Brain microvascular endothelial cell (primary cell): ENCODE measurements at places on chromosomes 4 and X.

- DNase-seq = no peak
These were observed 157.4 kb downstream of the SPRY1 start for GRCh38 chr4:123553733-123554637.

DNA sequence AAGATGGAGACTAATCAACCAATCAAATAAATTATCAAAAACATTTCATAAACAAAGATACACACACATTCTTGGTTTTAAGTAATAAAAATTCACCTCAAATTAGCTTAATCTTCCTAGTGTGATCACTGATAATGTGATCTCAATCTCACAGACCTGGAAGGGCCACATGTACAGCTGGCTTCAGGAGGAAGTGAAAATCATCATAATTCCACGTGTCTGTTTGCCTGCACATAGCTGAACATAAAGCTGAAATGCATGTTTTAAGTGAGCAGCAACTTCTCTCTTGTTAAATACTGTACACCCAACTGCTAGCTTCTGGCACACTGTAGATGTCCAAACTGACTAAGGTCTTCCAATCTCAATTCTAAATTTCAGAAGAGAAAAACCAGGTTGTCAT is 53.8 kb downstream of the ARHGAP6 start:
- DNase-seq = no peak

DNA sequence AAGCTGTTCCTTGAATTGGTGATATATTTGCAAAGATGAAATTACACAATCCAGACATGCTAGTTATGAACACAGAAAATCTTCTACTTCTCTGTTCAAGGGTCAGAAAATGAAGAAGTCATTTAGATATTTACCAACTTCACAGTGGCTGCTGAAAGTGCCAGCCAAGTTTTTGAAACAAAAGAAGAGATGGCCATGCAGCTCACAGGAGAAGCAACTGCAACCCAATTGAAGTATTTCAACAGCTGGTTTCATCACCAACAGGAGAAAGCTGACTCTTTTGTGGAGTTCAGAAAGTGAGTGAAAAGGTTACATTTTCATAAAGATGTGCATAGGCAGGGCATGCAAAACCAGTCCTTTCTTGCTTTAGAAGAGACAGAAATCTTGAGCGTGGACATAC is 70.1 kb upstream of the LSM6 start:
- no peak for DNase-seq

DNA sequence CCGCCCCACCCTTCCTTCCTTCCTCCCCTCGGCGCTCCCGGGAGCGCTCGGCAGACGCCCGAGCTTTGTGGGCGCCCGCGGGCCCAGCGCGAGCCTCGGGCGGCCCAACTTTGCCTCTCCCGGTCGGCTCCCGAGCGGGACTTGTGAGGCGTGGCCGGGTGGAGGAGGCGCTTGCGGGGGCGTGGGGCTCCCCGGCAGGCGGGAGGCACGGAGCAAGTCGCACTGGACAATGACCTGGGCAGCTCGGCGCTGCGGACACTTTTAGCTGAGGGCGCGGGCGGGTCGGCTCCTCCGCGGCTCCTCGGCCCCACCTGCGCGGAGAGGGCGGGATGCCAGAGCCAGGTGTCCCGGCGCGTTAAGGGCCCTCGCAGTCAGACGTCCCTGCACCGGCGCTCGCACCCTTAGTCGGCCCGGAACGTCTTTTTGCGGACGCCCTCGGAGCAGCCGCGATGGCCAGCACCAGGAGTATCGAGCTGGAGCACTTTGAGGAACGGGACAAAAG is 385 bp downstream of the DCLK2 start:
- DNase-seq = no peak

DNA sequence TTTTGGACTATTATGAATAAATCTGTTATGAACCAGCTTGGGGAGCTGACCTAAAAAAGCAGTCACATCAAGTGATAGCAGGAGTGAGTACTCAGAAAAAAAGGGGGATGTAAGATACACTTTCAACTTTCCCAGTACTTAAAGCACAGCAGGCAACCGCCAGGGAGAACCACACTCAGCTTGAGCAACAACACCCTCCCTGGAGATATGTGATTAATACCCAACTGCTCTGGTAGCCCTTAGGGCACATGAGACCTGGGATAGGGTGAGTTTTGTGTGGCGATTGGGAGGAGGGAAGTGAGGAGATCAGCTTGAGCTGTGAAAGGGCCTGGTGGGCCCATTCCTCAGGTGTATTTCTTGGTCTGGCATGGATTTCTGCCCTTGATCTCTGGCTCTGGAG is 220.3 kb upstream of the SFRP2 start:
- no peak for DNase-seq

DNA sequence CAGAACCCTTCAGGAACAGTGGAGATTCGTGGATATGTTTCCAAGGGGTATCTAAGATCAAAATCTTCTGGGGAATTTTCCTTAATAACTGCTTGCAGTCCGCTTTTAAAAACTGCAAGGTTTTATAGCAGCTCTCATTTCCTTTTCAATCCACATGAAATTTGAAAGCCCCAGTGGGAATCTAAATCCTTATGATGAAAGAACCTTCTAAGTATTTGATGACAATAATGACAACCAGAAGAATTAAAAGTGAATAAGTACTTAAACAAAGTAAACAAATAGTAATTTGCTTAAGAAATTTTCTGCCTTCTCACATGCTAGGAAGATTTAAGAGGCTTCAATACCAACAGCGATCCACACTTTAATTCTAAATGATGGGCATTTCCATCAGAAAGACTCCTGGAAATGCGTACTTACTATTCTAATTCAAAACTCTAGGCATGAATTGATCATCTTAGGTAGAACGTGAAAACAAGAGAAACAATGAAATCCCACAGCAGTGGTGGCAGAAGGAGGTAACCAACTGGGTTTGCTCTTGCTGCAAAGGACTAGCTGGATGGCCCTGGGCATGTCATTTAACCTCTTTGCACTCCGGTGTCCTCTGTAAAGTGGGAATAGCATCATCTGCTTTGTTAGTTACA is 37.6 kb upstream of the S100G start:
- no peak for DNase-seq

DNA sequence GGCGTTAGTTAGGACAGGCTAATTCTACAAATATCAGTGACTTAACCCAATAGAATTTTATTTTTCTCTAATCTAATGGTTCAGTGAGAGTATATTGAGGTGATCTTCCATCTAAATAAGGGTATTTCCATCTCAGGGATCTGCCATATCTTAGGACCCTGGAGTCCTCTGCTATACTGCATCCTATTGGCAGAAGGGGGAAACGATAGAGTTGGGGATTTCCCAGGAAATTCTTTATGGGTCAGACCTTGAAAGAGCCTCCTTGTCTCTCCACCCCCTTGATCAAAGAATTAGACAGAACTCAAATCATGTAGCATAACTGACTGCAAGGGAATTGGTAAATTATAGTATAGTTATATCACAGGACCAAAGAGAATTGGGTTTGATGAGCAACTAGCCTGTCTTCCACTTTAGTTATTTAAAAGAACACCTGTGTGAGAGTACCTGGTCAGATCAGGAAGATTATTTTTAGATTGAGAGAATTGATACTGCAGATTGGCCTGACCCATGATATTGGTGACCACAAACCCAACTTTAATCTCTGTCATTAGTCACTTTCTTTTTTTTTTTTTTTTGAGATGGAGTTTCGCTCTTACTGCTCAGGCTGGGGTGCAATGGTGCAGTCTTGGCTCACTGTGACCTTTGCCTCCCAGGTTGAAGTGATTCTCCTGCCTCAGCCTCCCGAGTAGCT is 25.6 kb downstream of the SMARCA5 start:
- DNase-seq = no peak

- DNase-seq = no peak
These were observed 113.8 kb downstream of the CEP44 start for GRCh38 chr4:174397366-174398155.

DNA sequence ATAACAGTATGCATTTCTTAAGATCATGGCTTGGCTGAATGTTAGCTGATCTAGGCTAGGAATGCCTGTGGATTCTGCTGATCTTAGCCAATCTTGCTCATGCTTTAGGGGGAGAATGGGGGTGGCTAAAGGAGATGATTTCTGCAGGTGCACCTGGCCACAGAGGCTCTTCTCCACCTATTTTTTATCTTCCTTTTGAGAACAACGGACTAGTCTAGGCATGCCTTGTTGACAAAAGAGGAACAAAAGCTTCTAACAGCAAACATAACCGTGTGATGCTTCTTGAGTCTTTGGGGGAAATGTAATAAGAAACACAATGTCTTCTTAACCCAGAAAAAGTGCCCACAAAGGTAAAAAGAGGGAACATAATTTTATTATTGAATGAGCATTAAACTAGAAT is 743.5 kb downstream of the ARAP2 start:
- DNase-seq = no peak

DNA sequence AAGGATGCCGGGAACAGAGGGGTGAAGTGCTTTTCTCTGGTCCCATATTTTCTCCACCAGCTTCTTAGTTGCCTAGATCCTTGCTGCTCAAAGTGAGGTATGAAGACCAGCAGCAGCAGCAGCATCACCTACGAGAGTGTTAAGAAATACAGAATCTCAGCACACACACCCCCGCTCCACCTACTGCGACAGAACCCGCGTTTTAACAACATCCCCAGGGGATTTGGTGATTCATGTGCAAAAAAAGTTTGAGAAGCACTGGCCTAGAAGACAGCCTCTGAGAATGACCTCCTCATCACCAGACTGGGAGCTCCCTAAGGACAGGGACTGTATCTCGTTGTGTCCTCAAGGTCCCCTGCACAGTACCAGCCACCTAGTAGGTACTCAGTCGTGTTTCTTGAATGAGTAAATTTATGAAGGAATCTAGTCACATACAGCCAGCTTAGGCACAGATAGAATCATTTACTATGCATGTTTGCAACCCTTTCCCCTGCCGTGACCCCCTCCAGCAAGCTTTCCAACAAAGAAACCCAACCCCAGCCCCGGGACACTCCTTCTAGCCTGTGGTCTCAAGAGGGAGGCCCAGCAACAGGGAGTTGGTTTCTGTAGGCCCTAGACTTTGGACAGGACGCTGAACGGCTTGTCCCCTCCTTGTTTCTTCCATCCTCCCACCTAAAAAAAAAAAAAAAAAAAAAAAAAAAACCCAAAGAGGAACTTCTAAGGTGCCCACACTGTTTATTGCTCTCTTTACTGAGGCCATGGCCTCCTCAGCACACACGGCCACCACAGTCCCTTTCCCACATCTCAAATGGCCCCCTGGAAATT is 21.5 kb downstream of the RTL5 start:
- DNase-seq = no peak

DNA sequence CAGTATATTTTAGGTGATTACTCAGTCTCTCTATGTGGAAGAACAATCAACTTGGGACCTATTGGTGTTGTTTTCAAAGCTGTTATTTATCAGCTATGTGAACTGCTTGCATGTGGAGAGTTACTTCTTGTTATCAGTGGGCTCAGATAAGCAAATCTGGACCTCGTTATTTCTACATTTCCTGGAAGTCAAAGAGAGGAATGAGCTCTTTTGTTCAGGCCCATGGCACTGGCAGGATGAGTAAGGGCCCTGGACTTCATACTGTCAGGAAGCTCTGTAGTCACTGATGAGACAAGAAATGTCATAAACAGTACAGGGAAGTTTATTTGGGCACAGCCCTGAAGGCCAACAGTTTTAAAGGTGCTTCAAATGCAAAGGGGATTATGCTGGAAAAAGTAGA is 760.6 kb upstream of the EPHA5 start:
- DNase-seq = peak; percentile 79

- DNase-seq = no peak
These were observed 1504.5 kb upstream of the PCDH10 start for GRCh38 chr4:131644619-131645018.

DNA sequence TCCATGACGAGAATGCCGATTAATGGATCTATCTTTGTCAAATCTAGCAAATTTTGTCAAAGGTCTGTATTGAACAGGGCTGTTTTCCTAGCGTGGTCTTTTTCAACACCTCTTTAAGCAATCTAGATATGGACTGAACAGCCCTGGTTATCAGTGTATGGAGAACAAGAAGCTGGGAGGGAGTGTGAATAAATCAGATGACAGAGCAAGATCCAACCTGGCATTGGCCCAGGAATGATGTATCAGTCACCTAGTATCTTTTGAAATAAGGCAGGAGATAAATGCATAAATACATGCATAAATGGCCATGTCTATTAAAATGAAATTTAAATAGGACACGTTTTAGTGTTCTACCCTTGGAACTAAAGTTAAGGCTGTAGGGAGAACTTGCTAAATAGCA is 15.7 kb upstream of the AP1S2 start:
- DNase-seq = no peak

GRCh38 chr4:112975567-112976355 is 73.7 kb upstream of the ANK2 start:
- no peak for DNase-seq

GRCh38 chrX:15504661-15505060 is 4.1 kb downstream of the BMX start:
- DNase-seq = no peak

DNA sequence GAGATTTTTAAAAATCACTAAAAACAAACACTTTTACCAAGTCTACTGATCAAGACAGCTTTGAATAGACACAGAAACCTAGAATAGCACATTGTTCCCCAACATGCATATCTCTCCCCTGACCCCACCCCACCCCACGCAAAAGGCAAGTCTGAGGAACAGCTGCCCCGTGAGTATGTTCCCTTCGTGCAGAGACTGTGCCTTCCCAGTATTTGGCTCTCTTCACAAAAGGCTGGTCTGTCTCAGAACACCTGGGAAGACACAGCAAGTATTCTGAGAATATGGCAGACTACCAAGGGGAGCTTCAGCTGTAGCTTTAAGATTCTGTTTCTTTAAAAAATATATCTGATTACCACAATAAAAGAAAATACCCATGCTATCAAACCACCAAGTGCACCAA is 134.0 kb downstream of the SH3KBP1 start:
- DNase-seq = no peak

GRCh38 chr4:1247864-1248244 is 1.1 kb downstream of the CTBP1 start:
- DNase-seq = no peak

DNA sequence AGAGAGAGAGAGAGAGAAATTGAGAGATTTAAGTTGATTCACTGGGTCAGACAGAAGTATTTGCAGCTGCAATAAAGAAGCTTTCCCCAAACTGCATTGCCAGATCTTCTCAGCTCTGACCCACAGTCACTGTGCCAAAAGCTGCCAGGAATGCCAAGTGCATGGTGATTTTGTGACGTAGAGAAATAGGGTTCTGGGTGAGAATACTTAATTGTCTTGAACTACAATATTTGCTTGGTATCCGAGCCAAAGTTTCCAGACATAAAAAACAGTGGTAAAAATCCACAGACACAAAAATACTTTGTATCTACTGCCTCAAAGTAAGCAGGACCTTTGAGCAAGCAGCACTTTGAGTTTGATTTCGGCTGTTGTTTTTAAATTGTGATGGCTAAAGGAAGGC is 331.1 kb downstream of the GRID2 start:
- no peak for DNase-seq

GRCh38 chrX:22526339-22526738 is 253.6 kb downstream of the CBLL2 start:
- peak; percentile 62 for DNase-seq

GRCh38 chr4:101224358-101225218 is 122.7 kb downstream of the PPP3CA start:
- no peak for DNase-seq

DNA sequence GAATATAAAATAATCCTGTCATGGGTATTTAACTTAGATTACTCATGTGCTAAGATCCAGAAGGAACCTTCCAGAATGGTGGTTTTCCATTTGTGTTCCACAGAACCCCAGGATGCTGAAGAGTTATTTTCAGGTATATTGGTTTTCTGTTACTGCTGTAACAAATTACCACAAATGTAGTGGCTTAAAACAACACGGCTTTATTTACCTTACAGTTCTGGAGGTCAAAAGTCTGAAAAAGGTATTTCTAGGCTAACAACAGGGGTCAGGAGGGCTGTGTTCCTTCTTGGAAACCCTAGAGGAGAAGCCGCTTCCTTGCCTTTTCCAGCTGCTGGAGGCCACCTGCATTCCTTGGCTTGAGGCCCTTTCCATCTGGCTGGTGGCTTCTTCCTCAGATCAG is 57.9 kb upstream of the HPSE start:
- no peak for DNase-seq
